ENCODE measurements at places on chromosomes 13 and 19. TPM values are rescaled to one million over a fixed set of nuclear protein-coding genes. Genes with fewer than 3 reads are reported as not detected.

The TMEM272 gene
- polyA plus RNA-seq: not detected

The NXNL1 gene
- not detected for polyA plus RNA-seq

The PTGIR gene
- polyA plus RNA-seq: 4.0 TPM

The MPV17L2 gene
- polyA plus RNA-seq: 22.8 TPM

The CYP4F11 gene
- polyA plus RNA-seq: 0.67 TPM

The MAG gene
- polyA plus RNA-seq: 0.20 TPM

The ZNF527 gene
- 5.3 TPM for polyA plus RNA-seq

The DLL3 gene
- not detected for polyA plus RNA-seq

The ZNF180 gene
- polyA plus RNA-seq: 7.2 TPM

The OLFM2 gene
- 4.6 TPM for polyA plus RNA-seq

The GATAD2A gene
- 22.9 TPM for polyA plus RNA-seq

The NKPD1 gene
- polyA plus RNA-seq: 0.37 TPM

The FSD1 gene
- 0.49 TPM for polyA plus RNA-seq

The ZNF135 gene
- polyA plus RNA-seq: 9.0 TPM

The CRLF1 gene
- polyA plus RNA-seq: 119 TPM

The OR7A5 gene
- polyA plus RNA-seq: not detected

The KLK14 gene
- polyA plus RNA-seq: 0.29 TPM

The CBLC gene
- 6.1 TPM for polyA plus RNA-seq

The URAD gene
- polyA plus RNA-seq: not detected

The ZNF234 gene
- 4.3 TPM for polyA plus RNA-seq

All from urinary bladder (tissue), 4 donors.